ENCODE measurements at places on chromosomes 4 and X.

- peak; percentile 83 for DNase-seq
These were observed 709.1 kb downstream of the FAT4 start for GRCh38 chr4:126023896-126024295.

DNA sequence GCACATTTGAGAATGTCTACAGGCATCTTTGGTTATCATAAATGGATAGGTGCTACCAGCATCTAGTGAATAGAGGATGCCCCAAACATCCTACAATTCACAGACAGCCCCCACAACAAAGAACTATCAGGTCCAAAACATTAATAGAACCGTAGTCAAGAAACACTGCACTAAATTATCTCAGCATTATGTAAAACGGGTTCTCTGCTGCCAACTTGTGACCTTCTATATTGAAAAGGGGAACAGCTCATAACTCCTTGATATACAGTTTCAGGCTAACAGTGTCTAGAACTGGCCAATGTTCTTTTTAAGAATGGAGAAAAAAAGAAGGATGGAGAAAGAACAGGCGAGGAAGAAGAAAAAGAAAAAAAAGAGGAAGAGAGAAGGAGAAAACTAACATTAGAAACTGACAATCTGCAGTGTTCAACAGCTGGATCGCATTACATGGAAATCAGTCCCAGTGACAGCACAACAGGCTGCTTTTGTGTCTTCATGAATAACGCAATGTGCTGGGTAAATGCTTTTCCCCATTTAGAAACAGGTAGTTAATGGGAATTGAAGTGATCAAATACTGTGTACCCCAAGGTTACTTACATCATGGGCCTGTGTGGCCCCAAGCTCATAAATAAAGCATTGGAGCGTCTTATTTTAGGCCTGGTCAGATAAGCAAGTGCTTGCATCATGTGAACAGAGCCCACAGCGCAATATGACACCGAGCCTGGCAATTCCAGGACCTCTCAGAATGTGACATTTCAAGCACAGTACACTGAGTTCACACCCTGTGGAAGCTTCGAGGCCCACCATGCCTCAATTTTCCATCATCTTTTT is 339.5 kb downstream of the DHX15 start:
- DNase-seq = peak; percentile 83

DNA sequence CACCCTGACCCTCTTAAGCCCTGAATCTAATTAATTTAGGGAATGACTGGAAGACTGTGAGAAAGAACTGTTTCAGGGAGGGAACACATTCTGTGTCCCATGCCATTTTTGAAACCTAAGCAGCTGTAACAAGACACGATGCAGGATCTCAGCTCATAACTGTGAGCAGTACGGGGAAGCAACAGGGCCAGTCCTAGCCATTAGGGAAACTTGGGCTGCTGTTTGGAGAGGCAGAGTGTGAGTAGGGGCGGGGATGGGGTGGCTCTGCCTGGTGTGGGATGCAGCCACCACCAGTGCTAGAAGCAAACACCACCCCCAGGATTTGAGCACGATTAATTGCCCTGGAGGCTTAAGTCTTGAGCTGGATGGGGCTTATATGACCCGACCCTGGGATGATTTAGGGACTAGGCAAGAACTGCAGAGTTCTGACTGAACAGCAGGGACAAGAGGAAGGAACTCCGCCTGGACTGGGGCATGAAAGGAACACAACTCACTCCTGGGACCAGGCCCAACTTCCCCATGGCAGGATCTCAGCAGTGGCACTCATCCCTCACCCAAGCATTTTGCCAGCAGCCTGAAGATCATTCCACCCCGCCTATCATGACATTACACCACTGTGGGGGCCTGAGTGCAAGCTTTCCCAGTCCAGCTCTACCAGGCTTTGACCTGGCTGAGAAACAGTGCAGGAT is 43.1 kb downstream of the ATRX start:
- peak; percentile 16 for DNase-seq

- DNase-seq = no peak
These were observed 77.2 kb upstream of the ADRA2C start for GRCh38 chr4:3689006-3689405.

DNA sequence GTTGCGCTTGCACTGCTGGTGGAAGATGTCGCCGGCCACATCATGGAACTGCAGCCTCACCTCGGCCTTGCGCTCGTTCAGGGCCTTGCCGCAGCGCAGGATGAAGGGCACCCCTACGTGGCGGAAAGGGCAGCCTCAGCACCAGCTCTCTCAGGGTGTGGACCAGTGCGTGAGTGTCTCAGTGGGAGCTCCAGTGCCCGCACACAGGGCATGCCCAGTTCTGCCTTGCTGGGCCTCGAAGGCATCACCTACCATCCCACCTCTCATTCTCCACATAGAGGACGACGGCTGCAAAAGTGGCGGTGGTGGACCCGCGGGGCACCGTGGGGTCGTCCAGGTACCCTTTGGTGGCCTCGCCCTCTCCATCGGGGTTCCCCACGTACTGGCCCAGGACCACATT is 14.0 kb downstream of the G6PD start:
- DNase-seq = no peak

DNA sequence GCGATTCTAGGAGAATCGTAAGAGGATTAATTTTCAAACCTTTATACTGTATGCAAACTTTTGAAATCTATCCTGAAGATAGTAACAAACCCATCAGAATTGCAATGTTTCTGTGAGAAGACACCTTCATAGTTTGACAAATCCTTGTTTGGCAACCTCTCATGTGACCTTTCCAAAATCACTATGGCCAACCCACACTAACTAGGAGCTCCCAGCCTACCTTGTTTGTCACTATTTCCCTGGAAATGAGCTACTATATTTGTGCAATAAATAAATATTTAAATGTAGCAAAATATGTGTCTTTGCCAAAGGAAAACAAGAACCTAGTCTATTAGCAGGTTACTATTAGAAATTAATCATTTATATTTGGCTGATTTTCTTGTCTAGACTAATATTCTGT is 173.7 kb downstream of the PPP1R2C start:
- no peak for DNase-seq

All from muscle of leg (tissue), 16 donors.